ENCODE measurements at places on chromosomes 7 and 10. TPM values are rescaled to one million over a fixed set of nuclear protein-coding genes. Genes with fewer than 3 reads are reported as not detected.

DNA sequence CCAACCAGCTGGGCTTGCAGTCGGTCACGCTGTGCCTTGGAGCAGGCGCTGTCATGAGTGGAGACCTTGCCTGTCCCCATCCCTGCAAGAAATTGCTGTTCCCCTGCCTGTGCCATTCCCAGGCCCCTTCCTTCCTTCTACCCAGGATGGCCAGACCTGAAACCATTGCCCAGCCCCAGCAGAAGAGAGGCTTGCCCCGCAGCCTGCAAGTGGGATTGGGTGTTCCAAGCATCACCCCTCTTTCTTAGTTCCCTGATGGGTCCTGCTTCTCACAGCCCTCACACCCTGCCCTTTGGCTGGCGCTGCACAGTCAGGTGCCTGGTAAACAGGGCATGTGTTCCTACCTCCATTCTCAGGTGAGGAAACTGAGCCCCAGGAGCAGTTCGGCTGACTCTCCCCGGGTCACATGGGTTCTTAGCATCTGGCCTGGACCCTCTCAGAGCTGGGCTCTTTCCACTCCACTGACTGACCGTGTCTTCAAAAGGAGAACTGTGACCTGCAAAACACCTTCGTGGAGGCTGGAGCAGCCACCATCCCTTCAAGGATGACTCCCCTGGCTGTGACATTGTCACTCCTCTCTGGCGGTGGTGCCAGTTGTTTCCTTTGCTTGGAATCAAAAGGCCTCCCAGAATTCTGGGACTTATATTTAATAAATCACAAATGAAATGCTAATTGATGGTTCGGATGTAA, 41.9 kb upstream of the PDCD4 start:
- DNase-seq, result no peak

- DNase-seq, result no peak
Measured at GRCh38 chr7:115240242-115240641, 318.3 kb downstream of the MDFIC start.

DNA sequence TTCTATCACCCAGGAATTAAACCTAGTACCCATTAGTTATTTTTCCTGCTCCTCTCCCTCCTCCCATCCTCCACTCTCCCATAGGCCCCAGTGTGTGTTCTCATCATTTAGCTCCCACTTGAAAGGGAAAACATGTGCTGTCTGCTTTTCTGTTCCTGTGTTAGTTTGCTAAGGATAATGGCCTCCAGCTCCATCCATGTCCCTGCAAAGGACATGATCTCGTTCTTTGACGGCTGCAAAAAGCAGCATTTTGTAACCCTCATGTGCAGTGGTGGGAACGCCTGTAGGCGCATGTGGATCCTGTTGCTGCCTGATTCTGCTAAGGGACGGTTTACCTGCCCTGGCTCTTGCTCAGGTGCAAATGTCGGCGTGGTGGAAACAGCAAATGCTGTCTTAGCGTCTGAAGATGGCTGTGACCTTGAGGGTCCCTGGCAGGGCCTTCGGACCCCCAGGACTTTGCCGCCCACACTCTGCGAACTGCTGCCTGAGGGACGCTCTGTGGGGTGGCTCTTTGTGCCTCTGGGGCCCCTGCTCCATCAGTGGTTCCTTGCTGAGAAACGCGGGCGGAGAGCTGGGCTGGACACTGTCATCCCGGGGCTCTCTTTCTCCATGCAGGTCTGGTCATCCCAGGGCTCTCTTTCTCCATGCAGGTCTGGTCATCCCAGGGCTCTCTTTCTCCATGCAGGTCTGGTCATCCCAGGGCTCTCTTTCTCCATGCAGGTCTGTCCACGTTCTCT, 5.6 kb upstream of the MTG1 start:
- no peak for DNase-seq

GRCh38 chr10:81594991-81595390, 280.0 kb upstream of the NRG3 start:
- DNase-seq, result no peak

DNA sequence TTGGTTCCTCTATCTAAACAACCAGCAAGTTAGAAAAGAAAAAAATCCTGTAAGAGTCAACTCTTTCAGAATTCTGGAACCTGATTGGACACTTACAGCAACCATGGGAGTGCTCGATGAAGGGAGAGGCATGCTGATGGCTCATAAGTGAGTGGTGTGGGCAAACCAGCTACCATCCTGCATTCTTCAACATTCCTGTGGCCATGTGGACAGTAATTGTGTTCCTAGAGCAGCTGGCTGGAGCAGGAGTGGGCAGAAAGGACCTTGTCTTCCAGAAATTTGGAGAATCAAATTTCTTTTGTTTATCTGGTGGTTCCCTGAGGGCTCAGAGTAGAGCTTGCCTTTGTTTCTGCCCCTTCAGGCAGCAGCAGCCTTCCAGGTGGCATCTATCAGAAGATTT, 22.5 kb upstream of the MYL7 start:
- DNase-seq, result no peak

- DNase-seq, result no peak
Measured at GRCh38 chr10:120457431-120458172, 575 bp downstream of the PLPP4 start.

DNA sequence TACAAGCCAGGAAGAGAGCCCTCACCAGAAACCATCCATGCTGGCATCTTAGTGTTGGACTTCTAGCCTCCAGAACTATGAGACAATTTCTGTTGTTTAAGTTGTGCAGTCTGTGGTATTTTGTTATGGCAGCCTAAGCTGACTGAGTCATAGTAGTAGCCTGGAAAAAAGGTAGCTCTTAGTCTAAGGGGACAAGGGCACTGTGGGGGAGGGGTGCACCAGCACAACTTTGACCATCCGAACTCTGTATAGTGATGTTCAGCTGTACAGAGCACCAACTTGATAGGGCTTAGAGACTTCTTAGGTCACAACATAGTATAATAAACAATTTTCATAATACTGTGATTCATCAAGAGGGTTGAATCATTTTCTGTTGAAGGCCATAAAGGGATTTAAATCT, 14.3 kb downstream of the EIF4EBP2 start:
- no peak for DNase-seq

GRCh38 chr7:139118234-139118804, 8.8 kb upstream of the ZC3HAV1 start:
- no peak for DNase-seq

- DNase-seq, result no peak
Measured at GRCh38 chr10:34830217-34830822, 15.2 kb upstream of the PARD3 start.

DNA sequence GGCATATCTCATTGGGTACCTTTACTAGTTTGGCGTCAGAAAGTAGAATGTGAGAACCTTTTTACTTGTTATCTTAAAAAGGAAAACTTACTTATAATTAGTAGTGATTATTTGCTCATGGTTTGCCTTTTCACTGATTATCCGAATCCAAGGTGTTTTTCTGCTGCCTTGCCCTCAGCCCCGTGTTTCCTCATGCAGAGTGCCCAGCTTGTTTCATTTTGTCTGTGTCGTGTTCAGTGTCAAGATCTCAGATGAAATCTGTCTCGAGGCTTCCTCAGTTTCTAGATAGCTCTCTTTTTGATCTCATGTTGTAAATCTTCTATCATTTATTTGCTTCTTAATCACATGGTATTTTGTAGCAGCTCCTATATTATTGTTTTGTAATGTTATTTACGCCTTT, 30.1 kb downstream of the RPA3 start:
- no peak for DNase-seq

DNA sequence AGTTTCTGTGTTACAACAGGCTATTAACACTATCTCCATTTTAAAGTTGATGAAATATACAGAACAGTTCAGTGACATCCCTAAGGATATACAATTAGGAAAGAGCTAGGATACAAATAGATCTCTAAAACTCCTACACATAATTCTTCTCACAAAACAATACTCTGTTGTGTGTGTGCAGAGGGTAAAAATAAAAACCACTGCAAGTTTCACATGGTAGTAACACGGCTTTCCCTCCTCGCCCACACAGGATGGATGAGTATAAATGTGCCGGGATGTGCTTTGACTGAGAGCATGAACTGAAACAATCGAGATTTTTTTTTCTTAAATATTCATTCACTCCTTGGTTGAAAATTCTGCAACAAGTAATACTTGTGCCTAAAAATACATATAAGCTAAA, 131.5 kb upstream of the C1QL3 start:
- DNase-seq, result no peak

GRCh38 chr10:130696870-130697269, 560.7 kb downstream of the GLRX3 start:
- DNase-seq, result no peak

GRCh38 chr7:7688956-7689355, 29.5 kb downstream of the RPA3 start:
- DNase-seq, result no peak

DNA sequence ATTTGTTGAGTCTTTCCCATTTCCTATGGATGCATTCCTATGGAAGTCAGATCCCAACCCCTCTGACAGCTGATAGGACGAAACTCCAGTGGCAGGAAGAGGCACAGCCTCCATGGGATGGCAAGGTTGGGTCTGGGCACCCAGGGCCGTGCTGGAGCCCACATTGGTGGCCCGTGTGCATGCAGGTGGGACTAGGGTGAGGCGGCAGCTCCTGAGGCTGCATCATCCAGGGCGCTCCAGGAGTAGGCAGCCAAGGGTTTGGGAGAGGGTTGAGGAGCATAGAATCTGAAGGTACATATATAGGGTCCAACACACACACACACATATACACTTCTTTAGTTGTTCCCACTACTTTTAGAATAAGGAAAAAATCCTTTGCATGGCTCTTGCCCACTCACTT, 81.4 kb upstream of the BMPER start:
- DNase-seq, result no peak

GRCh38 chr7:121105262-121105661, 116.8 kb downstream of the CPED1 start:
- DNase-seq, result no peak

DNA sequence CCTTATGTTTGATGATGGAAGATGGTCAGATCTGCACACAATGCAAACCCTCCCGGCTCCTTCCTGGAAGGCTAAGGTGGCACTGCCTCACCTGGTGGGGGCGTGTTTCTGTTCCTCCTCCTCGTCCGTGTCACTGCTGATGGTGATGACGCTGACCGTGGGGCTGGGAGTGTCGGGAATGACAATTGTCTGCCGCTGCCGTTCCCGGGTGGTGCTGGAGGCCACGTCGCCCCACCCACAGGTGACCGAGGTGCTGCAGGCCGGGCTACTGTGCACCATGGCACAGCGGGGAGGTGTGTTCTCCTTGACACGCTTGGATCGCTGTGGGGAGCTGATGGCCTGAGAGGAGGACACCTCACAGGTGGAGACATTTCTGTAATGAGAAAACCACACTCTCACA, 73.1 kb downstream of the CLEC2L start:
- DNase-seq, result no peak

GRCh38 chr10:817371-817770, 114.1 kb downstream of the LARP4B start:
- DNase-seq, result no peak

DNA sequence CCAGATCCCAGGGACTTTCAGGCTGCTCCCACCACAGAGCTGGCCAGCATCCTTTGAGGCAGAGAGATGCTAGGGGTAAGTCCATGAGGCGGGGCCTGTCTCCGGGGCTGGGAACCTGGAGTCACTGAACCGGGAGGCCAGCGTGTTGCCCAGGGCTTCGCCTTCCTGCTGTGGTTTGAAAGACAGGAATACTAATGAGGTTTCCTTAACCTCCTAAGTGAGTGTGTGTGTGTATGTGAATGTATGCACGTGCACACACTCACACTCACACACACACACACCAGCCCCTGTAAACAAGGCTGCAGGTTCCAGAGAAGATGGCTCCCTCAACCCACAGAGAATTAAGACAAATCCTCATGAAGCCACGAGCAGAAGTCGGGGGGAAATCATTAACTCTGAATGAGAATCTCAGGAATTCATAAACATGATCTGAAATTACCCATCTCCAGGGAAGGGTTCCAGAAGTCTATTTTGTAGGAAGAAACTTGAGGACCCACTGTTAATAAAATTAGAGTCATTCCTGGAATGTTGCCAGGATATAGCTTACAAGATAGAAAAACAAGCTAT, 20.3 kb upstream of the PFKP start:
- DNase-seq, result no peak

GRCh38 chr7:84104826-84105225, 89.8 kb downstream of the SEMA3A start:
- no peak for DNase-seq

DNA sequence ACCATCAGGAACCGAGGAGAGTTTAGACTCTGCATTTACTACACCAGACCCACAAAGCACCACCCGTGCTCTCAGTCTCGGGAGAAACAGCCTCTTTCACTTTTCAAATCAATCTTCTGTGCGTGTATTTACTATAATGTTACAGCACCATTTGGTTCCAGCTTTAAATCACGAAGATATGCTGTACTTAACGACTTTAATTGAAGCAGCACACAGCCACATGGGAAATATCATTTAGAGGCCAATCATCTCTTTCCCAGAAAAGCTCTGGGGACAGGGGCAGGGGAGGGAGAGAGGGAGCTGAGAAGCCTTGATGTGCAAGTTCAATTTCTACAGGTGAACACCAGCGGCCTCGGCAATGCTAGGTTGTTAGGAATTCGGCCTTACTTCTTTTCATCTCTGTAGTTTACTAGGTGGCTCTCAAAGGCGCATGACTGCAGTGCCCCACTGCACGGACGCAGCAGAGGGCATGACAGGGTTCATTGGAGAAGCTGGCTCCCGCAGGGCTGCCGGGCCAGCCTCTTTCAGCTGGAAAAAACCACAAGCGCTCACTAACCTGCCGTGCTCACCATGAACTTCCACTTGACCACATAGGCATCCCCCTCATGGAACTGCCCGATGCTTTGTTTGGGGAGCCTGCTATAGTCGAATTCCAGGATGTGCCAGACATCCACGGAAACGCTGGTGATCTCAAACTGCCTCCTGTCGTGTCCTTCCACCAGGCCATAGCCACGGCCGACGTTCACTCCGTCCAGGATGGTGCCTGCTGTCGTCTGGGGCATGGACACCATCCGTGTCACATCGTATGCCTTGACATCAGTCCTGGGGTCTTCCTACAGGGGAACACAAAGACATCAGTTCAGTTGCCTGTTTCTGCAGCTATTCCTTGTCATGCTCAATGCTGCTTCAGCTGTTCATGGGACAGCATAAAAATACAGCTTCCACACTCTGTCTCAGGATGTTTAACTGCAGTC, 154.5 kb downstream of the SVIL start:
- DNase-seq, result no peak

DNA sequence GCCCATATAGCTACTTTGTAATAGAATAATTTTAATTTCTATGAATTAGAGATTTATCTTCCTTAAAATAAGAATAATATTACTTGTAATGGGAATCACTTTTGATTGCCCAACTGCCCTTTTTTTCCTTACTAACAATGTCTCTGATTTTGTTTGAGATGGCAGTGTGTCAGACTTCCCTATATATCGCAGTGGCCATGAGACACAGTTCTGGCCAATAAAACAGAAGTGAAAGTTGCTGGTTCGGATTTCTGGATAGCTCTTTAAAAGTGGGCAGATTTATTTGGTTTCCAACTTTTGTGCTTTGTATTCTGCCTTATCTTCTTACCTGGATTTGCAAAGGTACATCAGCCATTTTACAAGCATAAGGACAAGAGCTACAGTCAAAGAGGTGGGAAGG, 170.2 kb downstream of the PPP1R17 start:
- DNase-seq, result no peak

Gene MOGAT3
- not detected for total RNA-seq

Gene MMS19
- 109 TPM for total RNA-seq

Gene STAMBPL1
- 37.9 TPM for total RNA-seq

Gene SFXN2
- total RNA-seq, result 20.2 TPM

Gene ADD3
- total RNA-seq, result 374 TPM

Gene LRRD1
- not detected for total RNA-seq

Gene LBX1
- not detected for total RNA-seq

Gene CPA2
- total RNA-seq, result not detected

Gene PAPOLB
- not detected for total RNA-seq

Gene AKR1C8
- total RNA-seq, result 9.2 TPM

Gene CDC123
- total RNA-seq, result 40.7 TPM

Gene YWHAG
- 51.6 TPM for total RNA-seq

Gene CRYGN
- not detected for total RNA-seq

Gene C10orf105
- total RNA-seq, result 0.12 TPM

Gene KAZALD1
- not detected for total RNA-seq
